ENCODE measurements at places on chromosomes 4 and X.
A peak's percentile ranks its signal among the peaks of the same experiment; 100 is the strongest.

- DNase-seq: no peak
Observed at GRCh38 chrX:46559062-46559461, 13.8 kb upstream of the ZNF674 start.

DNA sequence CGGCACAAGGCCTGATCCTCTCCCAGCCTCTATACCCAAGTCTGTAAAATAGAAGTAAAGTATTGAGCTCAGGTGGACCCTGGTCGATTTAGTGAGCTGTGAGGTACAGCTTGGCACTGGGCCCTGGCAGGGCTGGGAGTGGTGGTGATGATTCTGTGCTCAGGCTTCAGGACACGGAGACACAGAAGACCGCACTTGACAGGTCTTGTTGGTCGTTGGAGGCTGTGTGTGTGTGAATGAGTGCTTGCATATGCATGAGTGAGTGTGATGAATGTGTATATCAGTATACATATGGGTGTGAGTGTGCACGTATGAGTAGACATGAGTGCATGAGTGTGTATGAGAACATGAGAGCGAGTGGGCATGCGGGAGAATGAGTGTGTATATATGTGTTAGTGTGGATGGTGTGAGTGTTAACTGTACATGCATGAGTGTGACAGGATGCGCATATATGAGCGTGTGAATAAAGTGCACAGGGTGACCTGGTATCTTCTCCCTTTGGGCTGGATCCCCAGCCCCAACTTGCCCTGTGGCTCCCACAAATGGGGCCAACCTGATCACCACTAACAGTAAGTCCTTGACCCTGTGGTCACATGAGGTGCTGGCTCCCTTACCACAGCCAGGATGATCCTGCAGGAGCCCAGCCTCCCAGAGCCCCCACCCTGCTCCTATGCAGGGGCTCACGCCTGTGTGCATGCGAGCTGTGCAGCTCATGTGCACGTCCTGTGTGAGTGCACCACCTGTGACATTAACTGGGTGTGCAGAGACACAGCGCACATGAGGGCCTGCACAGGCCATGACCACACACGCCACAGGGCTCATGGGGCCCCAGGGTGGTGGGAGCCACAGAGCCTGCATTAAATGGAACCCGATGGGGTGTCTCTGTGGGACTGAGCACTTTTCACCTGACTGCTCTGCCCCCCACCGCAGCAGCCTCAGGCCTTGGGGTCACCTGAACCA, 20.8 kb downstream of the SH3BP2 start:
- DNase-seq: no peak

DNA sequence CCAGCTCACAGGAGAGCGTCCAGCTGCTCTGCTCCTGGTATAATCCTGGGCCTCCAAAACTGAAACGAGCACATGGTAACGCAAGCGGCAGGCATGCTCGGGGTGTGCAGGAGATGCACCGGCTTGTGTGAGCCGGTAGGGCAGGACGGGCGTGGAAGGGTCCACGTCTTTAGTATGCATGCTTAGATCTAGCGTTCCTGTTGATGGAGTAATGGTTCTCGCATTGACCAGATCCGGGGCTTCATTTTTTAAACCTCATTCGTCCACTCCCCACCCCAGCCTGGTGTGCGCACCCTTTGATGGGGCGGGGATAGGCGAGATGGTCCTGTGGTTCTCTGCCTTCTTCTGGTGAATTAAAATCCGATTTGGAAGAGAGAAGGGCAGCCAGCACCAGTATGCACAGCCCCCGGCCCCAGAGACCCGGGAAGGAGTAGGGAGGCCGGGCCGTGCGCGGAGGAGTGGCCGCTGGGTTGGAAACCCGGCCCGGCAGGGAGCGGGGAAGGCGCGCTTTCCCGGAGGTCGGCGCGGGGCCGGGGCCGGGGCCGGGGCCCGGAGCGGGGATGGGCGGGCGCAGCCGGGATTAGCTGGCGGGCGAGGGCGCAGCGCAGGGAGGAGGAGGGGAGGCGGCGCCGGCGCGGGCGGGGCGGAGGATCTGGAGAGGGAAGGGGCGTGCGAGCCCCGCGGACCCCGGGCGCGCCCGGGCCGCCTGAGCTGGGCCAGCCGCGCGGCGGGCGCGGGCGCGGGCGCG, 39.9 kb downstream of the FAM149A start:
- no peak for DNase-seq

DNA sequence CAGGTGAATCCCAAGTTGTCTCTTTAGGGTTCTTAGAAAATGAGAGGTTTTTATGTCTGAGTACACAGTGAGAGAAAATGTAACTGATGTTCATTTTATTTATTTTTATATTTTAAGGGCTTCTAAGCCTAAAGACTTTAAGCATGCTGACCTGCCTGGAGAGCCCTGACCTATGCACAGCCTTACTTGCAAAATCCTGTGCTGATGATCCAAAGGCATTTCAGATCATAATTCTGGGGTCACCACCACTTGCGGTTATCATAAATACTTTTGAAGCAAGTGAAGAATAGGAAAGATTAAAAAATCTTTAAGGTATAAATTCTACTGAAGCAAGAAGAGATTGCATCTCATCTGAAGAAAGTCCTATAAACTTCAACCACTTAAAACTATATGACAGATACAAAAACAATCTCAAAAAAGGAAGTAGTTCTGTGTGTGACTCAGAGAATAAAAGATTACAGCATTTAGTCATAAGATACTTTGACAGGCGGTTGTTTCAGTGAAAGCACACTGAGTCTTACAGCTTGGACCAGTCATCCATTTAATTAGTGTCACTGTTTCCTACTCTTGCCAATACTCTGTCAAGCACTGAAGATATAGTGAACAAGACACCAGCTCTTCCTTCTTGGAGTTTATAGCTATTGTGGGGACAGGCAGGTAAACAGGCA, 245.2 kb upstream of the DIPK2B start:
- DNase-seq: no peak

DNA sequence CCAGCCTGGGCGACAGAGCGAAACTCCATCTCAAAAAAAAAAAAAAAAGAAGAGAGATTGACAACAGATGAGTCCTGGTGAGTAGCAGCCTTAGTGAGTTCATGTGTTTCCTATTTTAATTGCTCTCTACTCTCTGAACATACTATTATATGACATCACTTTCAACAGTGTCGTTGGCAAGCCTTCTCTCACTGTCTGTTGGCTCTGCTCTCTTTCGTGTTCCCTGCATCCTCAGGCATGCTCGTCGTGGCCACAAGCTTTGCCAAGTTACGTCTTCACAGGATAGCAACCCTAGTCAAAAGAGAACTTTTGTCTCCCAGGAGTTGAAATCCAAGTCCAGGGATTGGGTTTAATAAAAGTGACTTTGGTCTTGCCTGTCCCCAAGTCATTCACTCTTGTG, 117.1 kb upstream of the EGFL6 start:
- no peak for DNase-seq

GRCh38 chr4:140242357-140243277, 88.6 kb upstream of the MAML3 start:
- DNase-seq: no peak

DNA sequence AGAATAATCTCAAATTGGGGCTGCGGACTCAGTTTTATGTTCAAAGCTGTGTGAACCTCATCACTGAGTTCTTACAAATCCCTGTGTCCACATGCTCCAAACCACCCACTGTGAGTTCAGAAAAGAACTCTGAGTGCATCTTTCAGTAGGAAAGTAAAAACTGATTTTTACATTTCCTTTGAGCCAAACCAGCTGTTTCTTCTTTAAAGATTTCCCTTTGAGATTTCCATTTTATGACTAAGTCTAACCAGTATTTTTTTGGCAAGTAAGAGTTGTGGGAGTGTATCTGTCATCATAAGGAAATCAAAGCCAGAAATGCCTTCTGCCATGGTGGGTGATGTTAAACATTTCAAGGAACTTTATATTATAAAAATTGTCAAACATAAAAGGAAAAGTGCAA, 100.0 kb downstream of the TET2 start:
- no peak for DNase-seq

GRCh38 chr4:77202491-77202890, 45.5 kb downstream of the CCNG2 start:
- DNase-seq: no peak

GRCh38 chr4:22014222-22014741, 65.7 kb upstream of the KCNIP4 start:
- DNase-seq: no peak

GRCh38 chr4:163566257-163566796, 71.8 kb downstream of the TMA16 start:
- no peak for DNase-seq

GRCh38 chr4:101651778-101652177, 138.8 kb upstream of the BANK1 start:
- DNase-seq: peak; percentile 28

DNA sequence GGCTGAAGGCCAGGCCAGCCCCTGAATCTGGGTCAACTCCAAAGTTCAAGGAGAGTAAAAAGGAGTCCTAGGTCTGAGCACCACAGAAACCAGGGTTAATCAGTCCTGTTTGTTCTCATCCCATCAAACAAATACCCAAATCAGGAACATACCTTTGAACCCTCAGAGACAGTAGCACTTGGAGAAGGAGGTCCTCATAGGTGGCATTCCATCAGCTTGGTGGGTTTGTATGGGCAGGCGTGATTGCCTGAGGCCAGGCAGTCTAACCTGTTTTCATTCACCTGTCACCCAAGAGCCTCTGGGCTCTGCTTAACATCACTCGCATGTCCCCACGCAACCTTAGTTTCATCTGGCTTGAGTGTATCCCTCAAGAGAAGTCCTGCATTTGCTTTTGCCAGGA, 17.5 kb upstream of the MBTPS2 start:
- DNase-seq: no peak

GRCh38 chr4:73435984-73436383, at the start of gene AFP:
TSS of gene AFP (plus strand) at chr4:73436221. CDS start at chr4:73436263, 42 bp downstream.
- DNase-seq: no peak

GRCh38 chr4:47525154-47525819, 40.2 kb downstream of the ATP10D start:
- DNase-seq: no peak

DNA sequence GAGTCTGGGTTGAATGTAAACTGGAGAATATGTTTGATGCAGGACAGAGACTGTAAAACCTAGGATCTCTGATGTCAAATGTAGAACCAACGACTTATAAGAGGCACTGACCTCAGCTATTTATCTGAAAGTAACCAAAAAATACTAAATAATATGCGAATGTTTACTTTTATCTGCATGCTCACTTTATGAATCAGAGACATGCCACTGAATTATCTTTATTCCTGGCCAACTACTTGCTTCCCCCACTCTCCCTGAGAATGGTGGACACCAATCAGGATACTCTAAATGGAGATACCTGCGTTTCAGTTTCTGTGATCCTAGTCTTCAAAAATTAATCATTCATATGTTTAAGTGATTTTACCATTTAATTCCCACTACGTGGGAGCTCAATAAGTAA, 1038.4 kb upstream of the PABPC4L start:
- no peak for DNase-seq
